NCI-H146 (cell line): ENCODE measurements at places on chromosomes 12 and 14.
A peak's percentile ranks its signal among the peaks of the same experiment; 100 is the strongest.

DNA sequence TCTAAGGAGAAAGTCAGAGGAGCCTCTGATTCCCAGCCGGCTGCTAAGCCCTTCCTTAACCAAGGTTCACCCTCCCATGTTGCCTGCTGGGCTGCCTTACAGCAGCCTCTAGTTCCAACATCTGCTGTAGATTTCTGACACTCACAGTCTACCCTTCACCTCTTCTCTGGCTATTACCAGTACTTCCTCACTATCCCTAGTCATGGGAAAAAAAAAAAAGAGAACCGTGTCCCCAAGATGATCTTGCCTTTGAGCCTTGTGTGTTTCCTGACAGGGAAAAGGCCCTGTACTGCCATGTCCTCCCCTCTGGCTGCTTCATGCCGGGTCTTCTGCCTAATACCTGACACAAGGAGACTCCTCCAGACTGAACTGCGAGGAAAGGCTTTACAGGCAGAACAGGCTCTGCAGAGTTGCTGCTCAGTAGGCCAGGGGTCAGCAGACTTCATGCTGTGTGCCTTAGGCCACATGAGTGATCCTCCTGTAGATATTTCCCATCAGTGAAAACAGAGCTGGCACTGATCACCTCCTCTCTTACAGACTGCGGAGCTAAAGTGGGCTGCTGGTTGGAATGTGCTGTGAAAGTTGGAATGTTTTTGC, 46.8 kb downstream of the PRKCH start:
- peak; percentile 3 for DNase-seq

GRCh38 chr12:21453312-21453852, 15.9 kb downstream of the PYROXD1 start:
- no peak for DNase-seq

DNA sequence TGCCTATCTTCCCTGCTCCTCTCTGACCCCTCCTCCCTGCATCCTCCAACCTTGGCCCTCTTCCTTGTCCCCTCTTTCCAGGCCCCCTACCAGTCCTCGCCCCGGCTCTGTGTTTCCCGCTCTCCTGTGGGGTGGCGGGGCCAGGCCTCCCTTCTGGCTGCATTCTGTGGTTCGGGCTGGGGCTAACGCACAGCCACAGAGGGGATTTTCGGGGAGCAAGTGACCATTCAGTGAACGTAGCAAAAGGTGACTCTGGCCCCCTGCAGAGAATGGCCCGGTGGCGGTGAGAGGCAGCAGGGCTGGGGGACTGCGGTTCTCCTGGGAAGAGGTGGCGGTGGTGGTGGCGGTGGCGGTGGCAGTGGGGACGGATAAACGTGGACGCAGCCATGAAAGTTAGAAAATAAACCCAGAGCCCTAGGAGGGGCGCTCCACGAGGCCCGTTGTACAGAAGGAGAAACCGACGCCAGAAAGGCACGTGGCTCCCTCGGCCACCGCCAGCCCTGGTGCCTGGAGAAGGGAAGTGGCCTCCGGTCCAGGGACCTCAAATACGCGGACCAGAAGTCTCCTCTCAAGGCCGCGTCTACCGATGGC, 269.6 kb downstream of the ADGRD1 start:
- DNase-seq: no peak

- no peak for DNase-seq
Observed at GRCh38 chr12:106369624-106370346, 12.2 kb downstream of the POLR3B start.

- no peak for DNase-seq
Observed at GRCh38 chr12:122125452-122126341, 47.1 kb downstream of the MLXIP start.

DNA sequence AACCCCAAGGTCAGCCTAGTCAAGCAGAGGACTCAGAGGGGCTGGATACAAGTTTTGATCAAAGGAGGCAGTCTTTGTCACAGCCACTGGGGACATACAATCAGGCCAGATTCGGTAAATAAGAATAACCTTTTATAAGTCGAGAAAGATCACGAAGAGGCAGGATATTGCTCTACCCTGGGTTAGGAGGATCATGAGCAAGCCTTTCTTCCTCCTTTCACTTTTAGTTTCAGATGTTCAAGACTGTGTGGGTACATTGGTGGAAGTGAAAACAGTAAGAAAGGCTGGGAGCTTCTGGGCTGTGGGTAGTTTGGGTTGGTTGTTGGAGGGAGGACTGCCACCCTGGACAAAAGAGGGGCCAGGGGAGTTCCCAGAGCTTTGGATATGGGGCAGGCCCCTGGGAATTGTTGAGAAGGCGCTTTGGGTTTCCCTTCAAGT, 127.7 kb downstream of the SNAPC1 start:
- no peak for DNase-seq

DNA sequence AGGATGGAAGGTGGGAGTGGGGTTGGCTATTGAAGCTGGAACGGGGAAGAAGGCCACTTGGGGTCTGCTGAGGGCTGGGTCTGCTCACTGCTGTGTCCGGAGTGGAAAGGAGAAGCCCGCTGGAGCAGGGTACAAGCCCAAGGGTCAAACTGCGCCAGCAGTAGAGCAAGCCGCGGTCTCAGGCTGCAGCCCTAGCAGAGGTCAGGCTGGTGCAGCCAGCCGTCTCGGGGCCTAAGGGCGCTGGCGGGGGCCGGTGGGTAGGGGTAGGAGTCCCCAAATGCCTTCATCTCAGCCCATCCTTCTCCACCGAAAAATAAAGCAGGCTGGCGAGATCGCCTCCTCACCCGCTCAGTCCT, 718 bp upstream of the JDP2 start:
- no peak for DNase-seq

GRCh38 chr12:47102845-47103651, 23.3 kb upstream of the AMIGO2 start:
- DNase-seq: no peak

DNA sequence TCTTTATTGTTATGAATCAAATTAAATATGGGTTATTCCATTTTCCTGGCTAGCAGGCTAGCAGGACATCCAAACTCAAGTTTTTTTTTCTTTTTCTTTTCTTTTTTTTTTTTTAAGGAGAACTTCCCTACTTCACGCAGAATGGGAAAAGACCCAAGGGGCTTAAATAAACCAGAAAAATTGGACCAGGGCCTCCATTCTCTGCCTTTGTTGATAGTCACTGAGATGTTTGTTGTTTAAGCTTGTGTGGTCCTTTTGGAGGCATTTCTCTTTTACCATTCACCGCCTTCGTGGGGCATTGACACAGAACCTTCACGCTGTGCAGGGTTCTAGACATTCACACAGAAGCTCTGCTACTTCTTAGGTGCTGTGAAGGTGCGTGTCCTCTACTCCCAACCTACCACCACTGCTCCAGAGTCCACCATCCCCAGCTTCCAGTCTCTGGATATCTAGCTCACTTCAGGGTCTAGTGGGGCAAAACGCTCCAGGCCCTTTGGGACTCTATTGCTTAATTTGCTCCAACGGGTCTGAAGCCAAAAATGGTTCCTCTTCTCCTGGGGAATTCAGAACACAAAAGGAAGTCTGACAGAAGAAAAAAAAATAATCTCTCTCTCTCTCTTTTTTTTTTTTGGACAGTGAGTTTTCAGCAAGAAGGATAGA, 301.3 kb downstream of the AEBP2 start:
- no peak for DNase-seq

- DNase-seq: no peak
Observed at GRCh38 chr14:51682411-51682810, 30.7 kb downstream of the FRMD6 start.

DNA sequence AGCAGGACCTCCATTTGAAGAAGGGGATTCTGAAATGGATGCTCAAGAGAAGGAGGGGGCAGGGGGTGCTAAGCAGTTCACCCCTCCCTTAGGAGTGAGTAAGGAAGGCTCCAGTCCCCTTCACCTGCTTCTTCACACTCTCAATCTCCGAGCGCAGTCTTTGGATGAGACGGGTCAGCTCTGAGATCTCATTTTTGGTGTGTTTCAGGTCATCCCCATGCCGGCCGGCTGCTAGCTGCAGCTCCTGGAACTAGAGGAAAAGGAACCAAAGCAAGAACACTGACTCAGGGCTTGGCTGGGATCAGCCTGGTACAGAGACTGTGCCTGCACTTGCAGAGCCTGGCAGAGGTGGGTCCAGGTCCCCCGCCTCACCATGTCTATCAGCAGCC, 7.3 kb downstream of the KRT73 start:
- no peak for DNase-seq

GRCh38 chr12:92488735-92489134, 214.1 kb upstream of the PLEKHG7 start:
- DNase-seq: no peak

GRCh38 chr14:94366146-94366915, 22.1 kb downstream of the SERPINA1 start:
- no peak for DNase-seq

GRCh38 chr14:22438742-22439141, 150.3 kb downstream of the DAD1 start:
- peak; percentile 7 for DNase-seq

GRCh38 chr12:54455760-54456469, 17.5 kb downstream of the GTSF1 start:
- DNase-seq: no peak

DNA sequence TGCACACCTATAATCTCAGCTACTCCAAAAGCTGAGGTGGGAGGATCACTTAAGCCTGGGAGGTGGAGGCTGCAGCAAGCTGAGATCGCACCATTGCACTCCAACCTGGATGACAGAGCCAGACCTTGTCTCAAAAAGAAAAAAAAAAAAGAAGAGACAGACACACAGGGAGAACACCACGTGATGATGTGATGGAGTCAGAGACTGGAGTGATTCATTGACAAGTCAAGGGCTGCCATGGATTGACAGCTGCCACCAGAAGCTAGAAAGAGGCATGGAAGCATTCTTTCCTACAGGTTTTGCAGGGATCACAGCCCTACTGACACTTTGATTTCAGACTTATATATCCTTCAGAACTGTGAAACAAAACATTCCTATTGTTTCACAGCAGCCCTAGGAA, 3.5 kb upstream of the HCFC2 start:
- no peak for DNase-seq

- no peak for DNase-seq
Observed at GRCh38 chr12:99005601-99006000, 360.5 kb downstream of the APAF1 start.

DNA sequence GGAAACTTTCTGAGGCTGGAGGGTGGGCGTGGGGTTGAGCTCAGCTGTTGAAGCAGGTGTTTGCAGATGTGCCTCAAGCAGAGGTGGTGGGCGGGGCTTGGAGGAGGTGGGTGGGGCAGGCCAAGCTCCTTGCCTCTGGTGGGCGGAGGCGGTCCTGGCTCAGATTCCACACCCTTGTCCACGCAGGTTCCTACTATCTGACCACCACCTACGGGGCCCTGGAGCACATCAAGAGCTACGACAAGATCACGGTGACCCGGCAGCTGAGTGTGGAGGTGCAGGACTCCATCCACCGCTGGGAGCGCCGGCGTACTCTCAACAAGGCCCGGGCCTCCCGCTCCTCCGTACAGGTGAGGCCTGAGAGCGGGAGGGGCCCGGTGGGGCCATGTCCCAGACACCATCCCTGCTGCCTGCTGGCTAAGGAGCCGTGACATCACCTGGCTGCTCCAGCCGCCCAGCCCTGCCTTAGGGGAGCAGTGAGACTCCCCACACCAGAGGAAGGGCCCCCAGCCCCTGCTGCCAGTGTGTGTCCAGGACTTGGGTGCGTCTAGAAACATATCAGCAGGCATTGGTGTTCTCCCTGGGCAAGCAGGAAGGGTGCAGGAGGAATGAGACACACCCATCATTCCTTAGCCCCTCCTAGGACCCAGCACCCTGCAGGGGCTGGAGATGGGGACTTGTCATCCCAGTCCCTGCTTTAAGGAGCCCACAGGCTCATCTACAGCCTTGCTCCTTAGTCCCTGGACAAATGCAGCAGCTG, 63.4 kb downstream of the LGMN start:
- DNase-seq: no peak

- no peak for DNase-seq
Observed at GRCh38 chr14:38751459-38751858, 351.6 kb downstream of the SEC23A start.

- peak; percentile 43 for DNase-seq
Observed at GRCh38 chr12:132711080-132711843, 620 bp downstream of the PGAM5 start.

DNA sequence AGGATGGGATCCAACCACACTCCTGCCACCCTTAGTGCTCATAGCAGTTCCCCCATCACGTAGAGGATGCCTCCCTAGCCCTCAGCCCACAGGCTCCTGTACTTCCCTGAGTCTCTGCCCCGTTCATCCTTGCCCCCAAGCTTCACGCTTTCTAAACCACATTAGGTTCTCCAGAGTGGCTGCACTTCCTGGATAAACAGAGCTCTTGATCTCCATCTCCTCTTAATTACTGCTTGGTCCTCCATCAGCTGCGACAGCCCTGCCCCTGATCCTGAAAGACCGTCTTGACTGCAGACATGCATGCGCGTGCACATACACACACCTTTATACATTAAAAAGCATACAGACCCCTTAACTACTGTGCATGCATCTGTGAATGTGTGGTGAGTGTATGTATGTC, 530.0 kb downstream of the BCL11B start:
- no peak for DNase-seq

DNA sequence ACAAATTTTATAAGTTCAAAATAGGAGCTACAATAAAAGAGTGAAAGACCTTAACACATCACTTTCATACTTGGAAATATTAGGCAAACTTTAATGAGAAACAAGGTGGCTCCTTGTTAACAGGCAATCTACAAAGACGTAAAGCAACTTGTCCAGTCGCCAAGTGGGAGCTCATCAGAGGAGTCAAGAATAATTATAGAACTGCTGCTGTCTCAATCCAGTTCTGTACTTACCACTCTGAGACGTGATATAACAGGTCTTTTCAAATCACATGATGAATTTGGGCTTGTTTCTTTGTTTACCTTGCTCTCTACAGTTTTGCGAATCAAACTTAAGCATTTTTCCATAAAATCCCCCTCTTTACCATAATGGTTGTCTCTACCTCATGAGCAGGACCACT, 3.6 kb downstream of the YBX3 start:
- DNase-seq: no peak

- DNase-seq: no peak
Observed at GRCh38 chr12:116099652-116100432, 177.7 kb downstream of the MED13L start.

GRCh38 chr12:12890543-12891079, 751 bp upstream of the GPRC5A start:
- peak; percentile 63 for DNase-seq

GRCh38 chr12:108419949-108420348, 80.8 kb upstream of the CMKLR1 start:
- DNase-seq: no peak

GRCh38 chr14:22737052-22737451, 29.4 kb upstream of the OXA1L start:
- no peak for DNase-seq

DNA sequence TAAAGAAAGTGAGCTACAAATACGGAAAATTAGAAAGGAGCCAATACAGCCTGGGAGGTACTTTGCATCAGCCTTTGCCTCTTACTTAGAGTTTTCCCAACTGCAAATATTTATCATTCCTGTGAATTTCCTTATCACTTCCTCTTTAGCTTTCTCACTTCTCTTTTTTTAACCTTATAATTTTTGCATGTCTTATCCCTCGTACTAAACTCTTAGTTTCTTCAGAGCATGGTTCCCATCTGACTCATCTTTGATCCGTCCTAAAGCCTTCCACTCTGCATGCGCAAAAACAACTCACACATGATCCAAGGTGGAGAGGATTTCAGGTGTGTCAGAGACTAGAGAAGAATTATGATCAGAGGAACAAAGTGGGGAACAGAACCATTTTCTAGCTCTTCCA, 9.6 kb upstream of the SNAPC1 start:
- DNase-seq: no peak

GRCh38 chr12:41980390-41980789, 164.3 kb downstream of the GXYLT1 start:
- DNase-seq: no peak

GRCh38 chr14:23345987-23346692, 6.5 kb downstream of the SLC22A17 start:
- peak; percentile 14 for DNase-seq
